ENCODE measurements at places on chromosomes 5 and 9.

- no peak for DNase-seq
These were observed 17.8 kb downstream of the ACSL6 start for GRCh38 chr5:131993676-131994075.

- DNase-seq, result no peak
These were observed 203.4 kb downstream of the CACNA1B start for GRCh38 chr9:138080979-138081378.

DNA sequence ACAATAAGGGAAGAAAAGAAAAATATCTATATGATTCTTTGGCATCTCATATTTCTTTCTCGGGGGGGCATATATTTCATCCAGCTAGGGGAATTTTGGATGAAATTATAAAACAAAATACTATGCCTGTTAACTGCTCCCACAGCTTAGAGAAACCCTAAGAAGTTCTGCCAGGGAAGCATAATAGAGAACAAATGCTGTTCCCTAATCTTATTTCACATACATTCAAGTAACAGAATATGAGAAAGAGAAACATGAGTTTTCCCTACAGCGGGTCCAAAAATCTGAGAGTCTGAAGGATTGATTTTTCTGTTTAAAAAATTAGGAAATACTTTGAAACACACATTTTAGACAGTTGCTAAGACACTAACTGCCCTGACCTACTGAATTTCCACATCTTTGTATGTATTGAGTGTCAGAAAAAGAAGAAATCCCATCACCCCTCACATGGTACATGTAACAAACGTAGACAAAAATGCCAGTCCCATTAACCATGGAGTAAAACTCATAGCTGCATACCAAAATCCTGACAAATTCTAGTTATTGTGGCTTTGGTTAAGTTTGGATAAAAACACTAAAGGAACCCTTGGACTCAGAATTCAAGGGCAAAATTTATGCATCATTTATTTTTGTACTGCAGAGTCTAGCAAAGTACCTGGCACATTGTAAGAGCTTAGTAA, 620.2 kb upstream of the DMAC1 start:
- no peak for DNase-seq

DNA sequence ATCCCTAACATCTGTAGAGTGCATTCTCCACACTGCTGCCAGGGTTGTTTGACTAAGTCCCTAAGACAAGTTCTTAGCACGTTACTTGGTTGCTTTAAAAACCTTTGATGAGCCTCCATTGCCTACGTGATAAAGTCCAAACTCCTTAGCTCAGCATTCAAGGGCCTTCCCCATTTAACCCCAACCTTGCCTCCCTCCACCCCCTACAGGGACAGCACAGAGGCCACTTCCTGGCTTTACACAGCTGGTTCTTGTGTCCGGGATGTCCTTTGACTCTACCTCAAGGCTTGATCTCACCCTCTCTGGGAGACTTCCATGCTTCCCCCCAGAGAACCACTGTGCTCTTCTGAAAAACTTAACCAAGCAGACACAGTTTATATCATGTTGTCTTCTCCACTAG, 29.4 kb downstream of the FAM240B start:
- no peak for DNase-seq

- no peak for DNase-seq
These were observed 51.3 kb upstream of the ASTN2 start for GRCh38 chr9:117466111-117466510.

DNA sequence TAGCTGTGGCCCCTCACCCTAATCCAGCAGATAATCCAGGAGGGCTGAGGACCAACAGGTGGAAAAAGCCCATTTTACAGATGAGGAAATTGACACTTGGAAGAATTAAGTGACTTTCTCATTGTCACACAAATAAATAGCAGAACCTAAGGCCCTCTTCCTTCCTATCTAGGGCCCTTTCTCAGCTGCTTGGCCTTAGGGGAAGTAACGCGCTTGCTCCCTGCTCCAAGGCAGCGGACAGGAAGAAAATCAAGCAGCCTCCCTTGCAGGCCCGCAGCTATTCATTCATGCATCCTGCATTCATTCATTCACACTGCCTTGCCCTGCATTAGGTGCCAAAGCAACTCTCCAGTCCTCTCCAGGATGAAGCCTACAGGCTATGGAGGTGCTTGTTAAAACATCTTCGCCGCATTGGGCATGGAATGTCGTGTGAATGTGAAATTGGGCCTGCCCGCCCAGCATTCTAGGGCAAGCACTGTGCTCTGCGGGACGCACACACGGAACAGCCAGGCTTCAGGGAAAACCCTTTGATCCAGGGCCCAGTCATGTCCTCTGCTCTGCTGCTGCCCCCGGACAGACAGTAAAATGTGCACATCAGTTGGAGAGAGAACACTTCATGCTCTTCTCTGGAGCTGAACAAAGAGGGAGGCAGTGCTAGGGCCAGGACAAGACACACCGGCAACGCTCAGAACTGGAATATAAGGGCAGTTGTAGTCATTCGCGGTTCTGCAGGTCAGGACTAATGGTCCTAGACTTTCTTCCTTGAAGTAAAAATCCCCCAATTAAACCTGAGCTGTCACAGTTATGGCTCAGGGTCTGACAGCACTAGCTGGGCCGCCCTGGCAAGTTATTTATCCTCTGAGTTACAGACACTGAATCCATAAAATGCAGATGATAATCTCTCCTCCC, 166.0 kb downstream of the COL23A1 start:
- no peak for DNase-seq

- no peak for DNase-seq
These were observed 138.5 kb upstream of the ERCC6L2 start for GRCh38 chr9:95736891-95737522.

- no peak for DNase-seq
These were observed 44.7 kb upstream of the ERCC6L2 start for GRCh38 chr9:95830768-95831167.

- DNase-seq, result no peak
These were observed 630.5 kb downstream of the ANXA1 start for GRCh38 chr9:73782166-73782565.

DNA sequence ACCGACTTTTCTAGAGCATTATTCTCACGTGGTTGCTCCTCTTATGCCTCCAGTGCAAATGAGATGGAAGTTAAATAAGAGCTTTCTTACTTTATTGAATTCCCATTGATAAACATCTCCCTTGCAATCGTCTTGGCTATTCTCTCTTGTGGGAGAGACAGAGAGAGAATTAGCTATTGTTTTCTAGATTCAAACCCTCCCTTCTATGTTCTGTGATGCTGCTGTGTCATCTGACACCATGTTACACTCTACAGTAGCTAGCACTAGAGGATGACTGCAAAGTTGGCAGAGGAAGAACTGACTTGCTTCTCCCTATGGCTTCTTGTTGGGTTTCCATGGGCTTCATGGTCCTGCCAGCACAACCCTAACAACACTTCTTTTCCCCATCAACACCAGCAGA, 134.6 kb upstream of the RANBP3L start:
- no peak for DNase-seq

GRCh38 chr5:31664566-31664965, 25.6 kb downstream of the PDZD2 start:
- DNase-seq, result no peak

DNA sequence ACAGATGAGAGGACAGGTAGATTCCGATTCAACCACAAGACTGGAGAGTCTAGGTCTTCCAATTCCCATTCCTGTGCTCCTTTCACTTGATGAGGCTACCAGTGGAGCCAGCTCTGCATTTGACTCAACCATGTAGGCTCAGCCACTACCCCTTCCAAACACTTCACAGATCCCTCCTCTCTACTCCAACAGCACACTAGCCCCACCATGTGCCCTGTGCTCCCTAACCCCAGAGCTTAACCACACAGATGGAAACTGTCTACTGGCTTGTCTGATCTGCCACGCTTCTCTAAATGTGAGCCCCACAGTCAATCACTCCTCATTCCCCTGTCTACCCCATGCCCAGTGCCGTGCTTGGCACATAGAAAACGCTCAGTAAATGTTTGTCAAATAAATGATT, 508.2 kb downstream of the CDK5RAP2 start:
- DNase-seq, result no peak

GRCh38 chr9:32339424-32339823, 45.0 kb upstream of the ACO1 start:
- no peak for DNase-seq

- no peak for DNase-seq
These were observed 51.9 kb downstream of the SLC25A46 start for GRCh38 chr5:110790673-110791072.

DNA sequence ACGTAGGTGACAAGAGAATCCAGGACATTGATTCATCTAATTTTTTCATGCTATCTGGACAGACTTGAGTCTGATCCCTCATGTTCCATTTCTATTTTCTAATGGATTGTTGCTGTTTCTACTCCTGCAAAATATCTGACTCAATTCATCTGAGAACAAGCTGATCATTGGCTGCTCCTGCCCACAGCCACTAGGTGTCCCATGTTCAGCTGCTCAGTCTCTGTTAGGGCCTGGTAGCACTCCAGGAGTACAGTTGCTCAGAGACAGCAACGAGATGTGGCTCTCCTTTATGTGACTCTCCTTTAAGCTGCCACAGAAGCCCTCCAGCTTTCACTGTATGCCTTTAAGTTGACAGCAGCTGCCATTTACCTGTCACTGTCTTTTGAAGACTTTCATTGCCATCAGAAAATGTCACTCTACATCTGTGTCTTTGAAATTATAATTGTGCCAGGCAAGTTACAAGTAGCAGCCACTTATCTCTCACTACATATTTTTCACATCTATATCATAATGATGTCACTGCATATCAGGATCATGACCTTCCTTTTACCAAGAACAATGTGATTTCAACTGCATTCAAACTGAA, 1944.2 kb upstream of the NUDT12 start:
- DNase-seq, result no peak

GRCh38 chr9:19828576-19829109, 39.8 kb upstream of the SLC24A2 start:
- DNase-seq, result no peak

DNA sequence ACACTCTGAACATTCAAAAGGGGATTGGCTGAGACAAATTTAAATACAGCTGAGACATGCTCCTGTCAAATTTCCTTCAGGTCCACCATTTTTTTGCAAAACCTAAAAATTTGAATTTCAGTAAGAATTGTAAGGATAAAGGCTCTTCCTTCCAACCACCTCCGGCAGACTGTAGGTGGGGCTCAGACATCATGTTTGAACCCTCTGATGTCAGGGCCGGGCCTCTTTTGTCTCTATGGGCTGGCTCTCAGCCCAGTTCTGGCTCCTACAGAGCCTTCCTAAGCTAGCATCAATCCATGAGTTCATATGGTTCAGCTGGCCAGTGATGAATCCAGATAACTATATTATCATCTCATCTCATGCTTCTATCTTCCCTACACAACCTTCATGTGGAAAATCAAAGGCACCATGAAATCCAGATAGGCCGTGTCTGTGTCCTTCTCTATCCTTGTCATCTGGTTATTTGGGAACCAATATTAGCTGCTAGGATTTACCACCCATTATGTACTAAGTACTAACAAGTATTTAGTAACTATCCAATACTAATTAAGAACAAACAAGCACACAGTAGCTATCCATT, 44.2 kb downstream of the NIPSNAP3B start:
- DNase-seq, result no peak

- DNase-seq, result no peak
These were observed 299.7 kb downstream of the NPR3 start for GRCh38 chr5:33010846-33011245.

DNA sequence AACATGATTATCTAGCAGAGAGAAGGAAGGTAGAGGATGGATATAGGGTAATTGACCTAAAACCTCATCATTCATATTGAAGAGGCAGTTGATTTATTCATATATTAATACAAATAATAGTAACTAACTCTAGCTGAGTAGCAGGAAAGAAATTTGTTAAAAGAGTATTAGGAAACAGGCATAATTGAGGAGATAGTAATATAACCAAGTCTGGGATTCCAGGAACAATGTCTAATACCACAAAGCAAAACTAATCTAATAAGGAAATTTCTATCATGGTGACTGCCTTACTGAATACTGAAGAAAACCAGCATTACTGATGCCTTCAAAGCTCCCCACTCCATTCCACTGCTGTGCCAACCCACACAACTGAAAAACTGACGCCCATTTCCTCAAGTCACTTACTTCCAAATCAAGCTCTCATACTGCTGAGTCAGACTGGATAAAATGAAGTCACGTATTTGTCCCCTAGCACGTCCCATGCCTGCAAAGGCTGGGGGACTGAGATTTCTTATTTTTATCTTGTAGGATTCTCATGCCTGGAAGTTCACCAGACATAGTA, 153.9 kb downstream of the SMC2 start:
- DNase-seq, result no peak

DNA sequence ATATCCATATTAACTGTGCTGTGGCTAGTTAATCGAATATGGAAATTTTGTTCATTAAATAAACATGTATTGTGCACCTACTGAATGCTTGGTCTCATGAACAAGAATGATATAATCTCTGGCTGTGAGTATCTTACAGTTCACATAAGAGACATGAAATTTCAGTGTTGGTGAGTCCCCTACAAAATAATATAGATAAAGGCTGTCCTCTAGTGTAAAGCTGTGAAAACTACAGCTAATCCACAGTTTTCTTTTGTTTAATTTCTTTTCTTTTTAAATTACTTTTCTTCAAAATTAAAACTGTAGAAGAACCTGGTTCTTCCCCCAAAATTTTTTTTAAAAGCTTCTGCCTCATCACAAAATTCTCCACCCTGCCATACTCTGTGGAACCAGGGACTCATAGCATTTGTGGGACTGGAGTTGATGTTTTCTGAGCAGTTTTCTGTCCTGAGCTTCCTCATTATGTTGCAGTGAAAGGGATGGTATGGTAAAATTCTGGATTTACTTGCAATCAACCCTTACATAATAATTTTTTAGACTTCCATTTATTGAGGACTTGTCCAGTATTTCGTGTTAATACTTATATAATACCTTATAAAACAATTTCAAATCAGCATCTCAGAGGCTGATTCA, 135.0 kb downstream of the STK32A start:
- DNase-seq, result no peak

DNA sequence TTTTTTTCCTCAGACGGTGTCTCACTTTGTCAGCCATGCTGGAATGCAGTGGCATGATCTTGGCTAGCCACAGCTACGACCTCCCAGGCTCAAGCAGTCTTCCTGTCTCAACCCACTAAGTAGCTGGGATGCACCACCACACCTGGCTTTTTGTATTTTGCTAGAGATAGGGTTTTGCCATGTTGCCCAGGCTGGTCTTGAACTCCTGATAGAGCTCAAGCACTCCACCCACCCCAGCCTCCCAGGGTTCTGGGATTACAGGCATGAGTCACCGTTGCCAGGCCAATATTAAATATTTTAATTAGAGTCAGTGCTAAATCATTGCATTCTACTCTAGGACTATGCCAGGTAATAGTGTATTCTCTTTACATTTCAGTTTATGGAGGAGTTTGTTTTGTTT, 41.5 kb downstream of the UBE2R2 start:
- no peak for DNase-seq

DNA sequence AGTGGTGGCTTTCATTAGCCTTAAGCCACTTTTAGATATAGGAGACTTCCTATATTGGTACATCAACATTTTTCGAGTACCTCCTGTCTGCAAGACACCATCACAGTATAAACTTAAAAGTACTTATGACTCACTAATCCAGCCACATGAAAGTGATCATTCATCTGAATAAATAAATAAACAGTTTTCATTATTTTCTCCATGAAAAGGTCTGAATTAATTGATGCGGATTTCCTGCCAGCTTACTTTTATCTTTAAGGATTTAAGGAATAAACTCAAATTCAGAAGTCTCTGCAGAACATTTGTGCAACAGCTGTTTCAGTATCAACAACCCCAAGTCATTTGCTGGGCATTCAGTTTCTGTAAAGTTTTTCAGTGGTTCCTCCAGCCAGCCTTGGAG, 4.0 kb downstream of the SAP30L start:
- DNase-seq, result no peak
